ENCODE measurements at places on chromosomes 16 and 17.
A peak's percentile ranks its signal among the peaks of the same experiment; 100 is the strongest.

GRCh38 chr17:64449545-64449944 is 630 bp downstream of the MILR1 start:
- no peak for DNase-seq

DNA sequence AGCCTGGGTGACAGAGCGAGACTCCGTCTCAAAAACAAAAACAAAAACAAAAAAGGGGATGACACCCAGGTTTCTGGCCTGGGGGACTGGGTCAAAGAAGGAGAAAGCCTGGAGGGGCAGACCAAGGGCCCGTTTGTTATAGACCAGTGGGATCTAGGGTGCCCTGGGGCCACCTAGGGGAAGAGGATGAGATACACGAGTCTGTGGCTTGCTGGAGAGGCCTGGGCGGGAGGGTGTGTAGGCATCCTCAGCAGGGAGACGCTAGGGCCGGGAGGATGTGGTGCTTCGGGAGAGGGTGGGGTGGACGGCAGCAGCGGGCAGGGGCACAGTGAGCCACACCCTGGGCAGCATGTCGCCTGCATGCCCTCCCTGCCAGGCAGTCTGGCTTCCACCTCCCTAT is 17.1 kb upstream of the CRK start:
- DNase-seq: no peak

- no peak for DNase-seq
Observed at GRCh38 chr16:1333149-1333812, at the start of gene BAIAP3. TSS of gene BAIAP3 (plus strand) at chr16:1333645. CDS start at chr16:1338550, 4,905 bp downstream.

DNA sequence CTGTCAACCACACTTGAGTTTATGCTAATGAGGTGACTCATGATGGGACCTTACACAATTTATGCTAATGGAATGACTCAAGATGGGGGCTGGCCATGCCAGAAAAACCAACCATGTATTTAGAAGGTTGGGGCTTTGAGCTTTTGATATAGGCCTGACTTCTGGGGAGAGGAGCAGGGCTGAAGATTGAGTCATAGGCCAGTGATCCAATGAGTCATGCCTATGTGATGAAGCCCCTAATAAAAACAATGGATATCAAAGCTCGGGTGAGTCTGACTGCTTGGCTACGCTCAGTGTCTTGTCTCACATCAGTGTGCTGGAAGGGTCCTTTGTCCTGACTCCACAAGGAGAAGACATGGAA is 7.3 kb downstream of the MFSD6L start:
- DNase-seq: no peak

- no peak for DNase-seq
Observed at GRCh38 chr16:53156516-53156915, 101.7 kb downstream of the CHD9 start.

DNA sequence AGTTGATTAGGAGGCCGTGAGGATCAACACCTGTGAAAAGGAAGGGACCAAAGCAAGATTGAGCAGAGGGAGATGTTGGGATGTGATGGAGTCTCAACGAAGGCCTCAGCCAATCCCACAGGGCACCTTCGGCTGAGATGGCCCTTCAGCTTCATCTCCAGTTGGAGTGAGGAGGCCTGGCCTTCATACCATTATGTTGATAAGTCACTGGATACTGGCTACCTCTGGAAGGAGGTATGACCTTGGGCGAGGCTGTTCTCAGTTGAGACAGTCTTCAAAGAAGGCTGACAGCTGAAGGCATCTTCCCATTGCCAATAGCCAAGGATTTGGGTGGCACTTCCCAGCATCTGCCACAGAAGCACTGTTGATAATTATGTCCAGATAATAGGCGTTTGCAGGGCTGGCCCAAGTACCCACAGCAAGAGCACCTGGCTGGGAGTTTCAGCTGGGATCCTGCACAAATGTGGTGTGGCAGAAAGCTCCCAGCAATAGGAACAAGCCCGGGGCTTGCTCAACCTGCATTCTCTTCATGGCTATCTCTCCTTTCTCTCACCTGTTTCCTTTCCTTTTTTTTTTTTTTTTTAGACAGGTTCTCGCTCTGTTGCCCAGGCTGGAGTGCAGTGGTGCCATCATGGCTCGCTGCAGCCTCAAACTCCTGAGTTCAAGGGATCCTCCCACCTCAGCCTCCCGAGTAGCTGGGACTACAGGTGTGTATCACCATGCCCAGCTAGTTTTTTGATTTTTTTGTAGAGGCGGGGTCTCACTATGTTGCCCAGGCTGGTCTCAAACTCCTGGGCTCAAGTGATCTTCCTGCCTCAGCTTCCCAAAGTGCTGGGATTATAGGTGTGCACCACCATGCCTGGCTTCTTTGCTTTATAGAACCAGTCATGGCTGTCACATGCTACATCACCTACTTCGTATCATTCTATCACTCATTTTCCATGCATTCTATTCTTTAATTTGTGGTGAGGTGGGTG is 18.2 kb upstream of the MAP3K14 start:
- DNase-seq: no peak

- no peak for DNase-seq
Observed at GRCh38 chr17:49316258-49316570, 45.8 kb downstream of the ZNF652 start.

GRCh38 chr17:80002070-80002641 is 33.5 kb downstream of the TBC1D16 start:
- DNase-seq: no peak

DNA sequence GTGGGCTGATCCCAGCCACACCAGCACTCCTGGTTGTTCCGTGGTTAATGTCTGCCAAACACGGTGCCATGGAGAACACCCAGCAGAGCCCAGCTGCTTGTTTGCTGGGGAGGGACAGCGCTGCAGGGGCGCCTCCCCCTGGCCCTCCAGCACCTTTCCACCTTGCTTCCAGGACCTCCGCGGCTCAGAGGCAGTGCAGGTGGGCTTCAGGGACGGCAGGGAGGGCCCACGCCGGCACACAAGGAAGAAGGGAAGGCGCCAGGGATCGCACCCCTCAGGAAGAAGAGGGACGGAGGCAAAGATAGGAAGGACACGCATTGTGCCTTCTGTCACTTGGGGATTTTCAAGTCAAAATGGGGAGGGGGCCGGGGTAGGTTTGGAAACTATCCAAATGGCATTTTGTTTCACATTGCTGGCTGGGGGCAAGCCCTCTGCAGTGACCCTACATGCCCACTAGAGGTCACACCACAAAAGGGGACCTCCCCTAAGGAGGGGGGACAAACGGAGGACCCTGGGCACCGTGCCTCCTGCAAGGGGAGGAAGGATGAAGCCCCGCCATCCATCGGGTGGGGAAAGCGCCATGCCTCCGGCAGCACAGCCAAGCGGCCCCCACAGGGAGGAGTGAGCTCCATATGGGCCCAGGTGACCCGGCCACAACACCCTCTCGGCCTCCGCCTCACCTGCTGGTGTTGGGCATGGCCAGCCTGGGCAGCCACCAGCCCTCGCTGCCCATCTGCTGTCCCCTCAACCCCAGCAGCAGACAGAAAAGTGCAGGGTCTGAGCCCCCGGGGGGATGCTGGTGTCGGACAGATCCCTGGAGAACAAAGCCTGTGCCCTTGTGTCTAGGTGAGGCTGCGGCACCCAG is 7.5 kb upstream of the C16orf95 start:
- DNase-seq: no peak

DNA sequence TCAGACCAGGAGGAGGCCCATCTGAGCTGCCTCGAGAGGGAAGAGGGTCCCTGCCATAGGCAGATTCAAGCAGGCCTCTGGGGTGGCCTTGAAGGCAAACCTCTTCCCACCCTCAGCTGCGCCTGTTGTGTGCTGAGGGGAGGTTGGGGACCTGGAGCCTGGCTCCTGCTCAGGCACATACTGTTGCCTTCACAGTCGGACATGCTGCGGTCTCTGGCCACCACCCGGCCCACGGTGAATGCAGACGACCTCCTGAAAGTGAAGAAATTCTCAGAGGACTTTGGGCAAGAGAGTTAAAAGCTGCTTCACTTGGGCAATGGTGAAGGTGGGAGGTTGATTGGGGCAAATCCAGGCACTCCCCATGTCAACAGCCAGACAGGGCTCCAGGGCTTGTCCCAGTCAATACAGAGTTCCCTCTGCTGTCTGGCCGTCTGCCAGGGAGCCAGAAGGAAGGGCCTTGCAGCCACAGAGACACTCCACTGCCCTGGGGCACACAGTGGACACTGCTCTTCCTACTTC is 6.3 kb downstream of the PDF start:
- no peak for DNase-seq

DNA sequence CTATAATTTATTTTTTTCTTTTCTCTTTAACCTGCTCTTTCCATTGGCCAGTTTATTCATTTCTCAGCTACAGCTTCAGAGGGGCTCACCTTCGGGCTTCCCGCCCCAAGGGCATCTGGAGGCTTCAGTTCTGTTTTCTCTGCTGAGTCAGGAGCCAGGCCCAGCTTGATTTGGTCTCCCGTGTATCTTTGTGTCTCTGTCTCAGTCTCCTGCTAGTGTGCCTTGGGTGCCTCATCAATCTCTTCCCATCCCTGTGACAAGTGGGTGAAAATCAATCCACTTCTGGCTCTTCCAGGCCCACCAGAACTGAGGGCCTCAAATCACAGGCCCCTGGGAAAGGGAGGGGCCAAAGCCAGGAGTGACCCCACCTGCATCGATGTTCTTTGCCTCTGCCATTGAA is 72.1 kb downstream of the CCDC182 start:
- no peak for DNase-seq

DNA sequence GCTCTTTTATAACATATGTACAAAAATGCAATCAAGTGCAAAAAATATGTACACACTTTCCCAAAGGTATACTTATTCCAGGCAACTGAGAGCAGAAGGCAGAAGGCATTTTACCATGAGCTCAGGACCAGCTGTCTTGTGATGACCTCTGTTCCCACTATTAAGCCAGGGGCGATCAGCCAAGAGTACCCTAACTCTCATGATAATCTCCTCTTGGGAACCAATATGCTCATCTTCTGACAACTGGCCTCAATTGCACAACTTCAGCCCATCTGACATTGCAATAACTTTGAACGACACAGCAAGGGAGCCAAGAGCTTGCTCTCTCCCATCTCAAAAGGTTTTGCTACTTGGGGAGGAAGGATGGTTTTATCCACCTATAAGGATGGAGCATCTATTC is 471.9 kb downstream of the HS3ST3B1 start:
- DNase-seq: no peak

DNA sequence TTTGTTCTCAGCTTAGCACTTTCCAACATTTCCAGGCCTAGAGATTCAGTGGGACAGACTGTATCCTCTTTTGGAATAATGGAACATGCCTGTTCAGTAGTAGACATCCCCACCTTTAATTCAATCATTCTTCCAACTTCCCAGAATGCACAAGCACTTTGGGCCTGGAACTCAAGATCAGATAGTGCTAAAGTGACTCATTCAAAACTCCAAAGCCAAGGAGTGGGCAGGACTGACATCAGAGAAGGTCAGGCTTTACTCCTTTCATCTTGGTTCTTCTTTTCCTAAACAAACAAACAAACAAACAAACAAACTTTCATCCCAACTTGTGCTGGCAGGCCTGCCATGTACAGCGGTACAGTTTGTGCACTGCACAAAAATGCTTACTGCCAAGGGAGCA is 172.0 kb downstream of the AXIN2 start:
- no peak for DNase-seq

DNA sequence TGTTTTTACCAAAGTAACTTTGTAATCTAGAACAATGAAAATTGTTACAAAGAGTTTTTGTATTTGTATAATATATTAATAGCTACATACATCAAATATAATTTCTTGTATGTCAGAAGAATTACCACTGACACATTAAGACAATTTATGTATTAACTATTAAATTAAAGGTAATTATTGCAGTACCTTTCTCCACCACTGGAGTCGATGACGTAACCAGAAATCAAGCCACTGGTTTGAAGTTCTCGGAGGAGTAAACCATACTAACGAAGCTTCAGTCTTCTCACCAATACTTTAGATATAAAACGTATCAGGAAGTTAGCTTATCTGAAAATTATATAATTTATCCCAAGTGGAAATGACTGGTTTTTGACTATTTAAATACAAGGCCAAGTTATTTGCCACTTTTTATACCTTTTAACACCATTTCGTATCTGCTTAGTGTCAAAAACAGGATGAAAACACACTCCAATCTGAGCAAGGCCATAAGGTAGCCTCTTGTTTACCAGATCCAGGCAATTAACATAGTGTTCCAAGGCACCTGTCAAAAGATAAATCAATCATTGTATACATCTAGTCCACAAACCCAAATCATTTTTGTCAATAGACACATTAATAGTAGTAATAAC is 4.3 kb downstream of the POLG2 start:
- DNase-seq: no peak

- DNase-seq: no peak
Observed at GRCh38 chr17:14593956-14594355, 293.1 kb downstream of the HS3ST3B1 start.

GRCh38 chr17:39229274-39229913 is 3.6 kb upstream of the STAC2 start:
- DNase-seq: no peak

DNA sequence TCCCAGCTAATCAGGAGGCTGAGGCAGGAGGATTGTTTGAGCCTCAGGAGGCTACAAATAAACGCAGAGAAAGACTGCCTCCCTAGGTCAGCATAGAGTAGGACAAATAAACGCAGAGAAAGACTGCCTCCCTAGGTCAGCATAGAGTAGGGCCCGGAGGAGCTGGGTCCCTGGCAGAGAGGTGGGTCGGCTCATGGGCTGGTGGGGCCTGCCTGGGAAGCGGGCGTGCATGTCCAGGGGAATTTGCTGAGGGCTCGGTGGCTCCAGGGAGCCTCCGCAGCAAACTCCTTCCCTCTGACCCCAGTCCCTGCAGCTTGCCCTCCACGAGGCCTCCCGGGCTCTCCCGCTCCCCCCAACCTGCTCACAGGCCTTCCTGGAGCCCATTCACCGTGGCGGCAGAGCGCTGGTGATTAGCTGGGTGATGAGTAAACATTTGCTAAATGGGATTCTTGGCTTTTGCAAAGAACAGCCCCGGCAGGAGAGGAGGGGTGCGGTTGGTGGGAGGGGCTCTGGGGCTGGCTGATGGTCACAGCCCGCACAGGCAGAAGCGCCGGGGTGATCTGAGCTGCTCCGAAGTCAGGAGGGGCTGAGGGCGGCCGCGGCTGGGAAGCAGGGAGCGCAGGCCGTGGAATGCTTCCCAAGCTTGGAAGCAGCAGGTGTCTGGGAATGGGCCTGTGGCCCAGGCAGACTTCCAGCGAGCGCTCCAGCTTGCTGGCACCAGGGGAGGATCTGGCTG is 93.1 kb downstream of the RTN4RL1 start:
- DNase-seq: peak; percentile 80

DNA sequence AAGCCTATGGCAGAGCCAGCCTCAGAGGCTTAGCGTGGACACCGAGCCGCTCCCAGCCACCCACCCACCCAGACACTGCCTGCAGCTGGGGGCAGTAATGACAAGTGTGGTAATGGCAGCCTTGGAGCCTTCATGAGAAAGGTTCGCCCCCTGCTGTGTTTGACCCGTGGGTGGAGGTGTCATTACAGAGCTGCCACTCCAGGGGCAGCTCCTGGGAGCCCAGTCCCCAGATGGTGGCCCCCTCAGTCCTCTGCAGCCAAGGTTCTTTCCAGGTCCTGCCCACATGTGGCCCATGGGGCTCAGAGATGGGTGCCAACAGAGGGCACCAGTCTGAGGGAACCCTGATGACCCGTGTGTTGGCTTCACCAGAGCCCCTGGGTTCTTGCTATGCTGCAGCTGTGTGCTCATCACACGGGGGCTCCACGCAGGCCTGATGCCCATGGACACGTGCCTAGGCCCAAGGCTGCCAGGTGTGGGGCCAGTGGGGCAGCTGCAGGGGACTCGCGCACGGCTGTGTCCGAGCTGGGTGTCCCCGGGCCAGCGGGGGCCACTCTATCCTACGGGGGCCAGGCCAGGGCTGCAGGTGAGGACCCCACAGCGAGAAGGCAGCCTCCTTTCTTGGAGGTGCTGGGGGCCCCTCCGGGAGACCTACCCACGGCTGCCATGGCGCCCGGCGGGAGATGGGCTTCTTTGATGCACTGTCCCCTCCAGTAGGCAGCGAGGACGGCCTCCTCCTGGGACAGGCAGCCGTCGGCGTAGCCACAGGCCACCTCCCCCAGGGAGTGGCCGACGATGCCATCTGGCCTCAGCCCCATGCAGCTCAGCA is 8.1 kb downstream of the FASN start:
- no peak for DNase-seq

Measured in left forelimb (tissue), 1 donor.